Endothelial cell (in vitro differentiated cells): ENCODE measurements at places on chromosomes 11 and 22. TPM values are rescaled to one million over a fixed set of nuclear protein-coding genes. Genes with fewer than 3 reads are reported as not detected.
A peak's percentile ranks its signal among the peaks of the same experiment; 100 is the strongest.

The MS4A7 gene
- not detected for total RNA-seq

The LGALS12 gene
- total RNA-seq, result 0.67 TPM

The RNF121 gene
- total RNA-seq, result 37.3 TPM

The ZNF280B gene
- 6.8 TPM for total RNA-seq

The MAPK8IP2 gene
- 0.69 TPM for total RNA-seq

The SELENOM gene
- total RNA-seq, result 35.4 TPM

The BIK gene
- total RNA-seq, result 0.97 TPM

The DNAJB13 gene
- total RNA-seq, result 0.36 TPM

The PRRG4 gene
- total RNA-seq, result not detected

GRCh38 chr11:119187123-119187892 is 2.0 kb downstream of the NHERF4 start:
- peaks cover 2% of the 10 kb centered on the region for H3K4me1 ChIP-seq
- no peak overlapping the region for H3K4me3 ChIP-seq
- no peak for DNase-seq
- H3K36me3 ChIP-seq, result no peaks in the 10 kb centered on the region

DNA sequence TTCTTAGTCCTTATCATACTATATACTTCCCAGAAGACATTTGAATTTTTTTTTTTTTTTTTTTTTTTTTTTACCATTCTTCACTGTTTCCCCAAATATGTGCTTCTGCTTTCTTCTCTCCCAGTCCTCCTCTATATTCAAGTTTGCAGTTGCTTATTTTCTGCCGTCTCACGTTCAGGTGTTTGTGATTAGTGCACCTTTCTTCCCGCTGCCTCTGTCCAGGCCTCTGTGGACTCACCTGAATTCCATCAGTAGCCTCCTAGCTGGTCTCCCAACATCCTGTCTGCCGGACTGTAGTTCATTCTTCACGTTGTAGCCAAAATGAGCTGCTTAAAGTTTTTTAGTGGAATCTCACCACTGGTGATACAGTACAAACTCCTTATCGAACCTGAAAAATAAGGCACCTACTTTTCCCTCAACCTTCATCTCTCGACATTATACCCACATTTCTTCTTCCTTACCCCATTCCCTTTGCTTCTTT is 795 bp upstream of the MSANTD4 start:
- peaks cover 6% of the 10 kb centered on the region for H3K27me3 ChIP-seq
- H3K4me3 ChIP-seq, result peak overlapping the region; percentile 97
- H3K36me3 ChIP-seq, result no peaks in the 10 kb centered on the region
- H3K27ac ChIP-seq, result peak overlapping the region; percentile 84
- peaks cover 17% of the 10 kb centered on the region for H3K4me1 ChIP-seq

- H3K27me3 ChIP-seq, result peaks cover 9% of the 10 kb centered on the region
- no peaks in the 10 kb centered on the region for H3K36me3 ChIP-seq
- H3K27ac ChIP-seq, result no peak within 1 kb of the TSS
- no peak for DNase-seq
Measured at GRCh38 chr22:37282385-37282677, at the start of gene CYTH4. Gene CYTH4 (plus strand): TSS chr22:37282508. CDS start chr22:37282570, 62 bp downstream.

DNA sequence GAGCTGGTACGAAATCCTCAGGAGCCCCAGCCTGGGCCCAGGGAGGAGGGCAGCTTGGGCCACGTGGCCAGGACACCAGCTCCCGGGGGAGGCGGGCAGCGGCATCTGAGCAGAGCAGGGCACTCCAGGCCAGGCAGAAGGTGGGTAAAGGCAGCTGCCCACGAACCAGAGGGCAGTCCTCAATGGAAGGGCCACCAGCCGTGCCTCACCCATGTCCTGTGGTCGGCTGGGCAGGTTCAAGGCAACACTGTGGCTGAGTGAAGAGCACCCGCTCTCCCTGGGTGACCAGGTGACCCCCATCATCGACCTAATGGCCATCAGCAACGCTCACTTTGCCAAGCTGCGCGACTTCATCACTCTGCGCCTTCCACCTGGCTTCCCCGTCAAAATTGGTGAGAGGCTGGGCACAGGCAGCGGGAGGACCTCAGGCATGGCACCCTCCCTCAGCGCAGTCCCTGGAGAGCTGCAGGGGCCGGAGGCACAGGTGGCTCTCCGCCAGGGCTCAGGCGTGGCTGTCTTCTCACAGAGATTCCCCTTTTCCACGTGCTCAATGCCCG is 2.5 kb upstream of the SSH3 start:
- peaks cover 7% of the 10 kb centered on the region for H3K4me1 ChIP-seq
- H3K4me3 ChIP-seq, result no peak overlapping the region
- peaks cover 21% of the 10 kb centered on the region for H3K36me3 ChIP-seq
- no peak overlapping the region for H3K27ac ChIP-seq

DNA sequence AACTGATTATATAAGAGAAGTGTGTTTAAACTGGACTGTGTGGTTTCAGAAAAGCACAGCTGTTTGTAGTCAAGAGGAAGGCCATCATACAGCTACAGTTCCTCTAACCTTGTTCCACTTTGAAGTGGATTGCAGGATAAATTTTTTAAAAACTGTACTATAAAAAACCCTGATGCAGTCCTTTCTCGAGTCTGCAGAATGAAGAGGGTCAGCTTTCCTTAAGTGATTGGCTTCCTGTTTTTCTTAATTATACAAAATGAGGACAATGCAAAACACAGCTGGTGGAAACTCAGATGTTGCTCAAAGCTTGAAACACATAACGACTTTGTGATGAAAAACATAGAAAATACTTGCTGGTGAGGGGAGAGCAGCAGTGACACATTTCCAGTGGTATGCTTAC is 1060.5 kb downstream of the DLG2 start:
- no peak overlapping the region for H3K4me3 ChIP-seq
- H3K27ac ChIP-seq, result no peak overlapping the region
- no peak for DNase-seq
- no peaks in the 10 kb centered on the region for H3K36me3 ChIP-seq

DNA sequence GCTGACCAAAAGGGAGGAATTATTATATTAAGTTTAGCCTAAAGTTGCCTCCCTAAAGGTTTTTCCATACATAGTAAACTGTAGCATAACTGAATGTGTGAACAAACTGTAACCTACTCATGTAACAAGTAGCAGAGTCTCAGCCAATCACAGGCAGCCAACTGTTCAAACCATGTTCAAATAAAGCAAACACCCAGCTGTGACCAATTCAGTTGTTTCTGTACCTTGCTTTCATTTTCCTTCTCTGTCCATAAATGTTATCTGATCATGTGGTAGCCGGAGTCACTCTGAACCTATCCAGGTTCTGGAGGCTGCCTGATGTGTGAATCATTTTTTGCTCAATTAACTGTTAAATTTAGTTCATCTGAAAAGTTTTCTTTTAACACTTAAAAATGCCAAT is 373.5 kb downstream of the GUCY1A2 start:
- H3K4me1 ChIP-seq, result peaks cover 3% of the 10 kb centered on the region
- DNase-seq, result no peak
- no peaks in the 10 kb centered on the region for H3K36me3 ChIP-seq
- no peaks in the 10 kb centered on the region for H3K27me3 ChIP-seq
- no peak overlapping the region for H3K27ac ChIP-seq

DNA sequence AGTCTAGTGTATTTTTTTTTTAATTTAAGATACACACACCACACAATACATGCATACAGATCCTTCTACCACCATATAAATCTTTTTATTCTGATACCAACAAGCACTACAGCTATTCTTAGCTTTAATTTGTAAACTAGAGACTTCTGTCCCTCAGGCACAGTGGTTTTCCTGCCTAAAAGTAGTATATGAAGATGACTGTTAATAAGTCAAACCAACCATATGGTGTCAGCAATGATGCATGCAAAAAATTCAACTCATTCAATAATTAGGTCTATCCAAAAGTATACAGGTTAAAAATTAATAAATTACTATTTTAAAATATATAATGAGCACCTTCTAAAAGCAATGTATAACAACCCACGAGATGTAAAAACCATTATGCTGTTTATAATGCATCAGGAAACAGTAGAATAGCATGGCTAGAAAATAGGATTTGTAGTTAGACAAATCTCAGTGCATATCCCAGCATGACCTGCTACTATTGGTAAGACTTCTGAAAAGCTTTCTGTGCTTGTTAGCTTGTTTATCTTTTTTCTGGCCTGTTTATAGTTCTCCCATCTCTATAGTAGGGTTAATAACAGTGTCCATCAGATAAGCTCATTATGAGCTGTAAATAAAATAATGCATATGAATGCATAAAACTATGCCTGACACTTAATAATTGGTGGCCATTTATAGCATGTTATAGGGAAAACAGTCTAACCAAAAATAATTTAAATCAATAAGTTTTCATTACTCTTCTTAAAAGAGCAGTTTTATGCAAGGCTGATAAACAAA is 10.2 kb downstream of the RAB38 start:
- H3K27ac ChIP-seq, result no peak overlapping the region
- DNase-seq, result no peak
- H3K27me3 ChIP-seq, result no peaks in the 10 kb centered on the region
- no peaks in the 10 kb centered on the region for H3K36me3 ChIP-seq

DNA sequence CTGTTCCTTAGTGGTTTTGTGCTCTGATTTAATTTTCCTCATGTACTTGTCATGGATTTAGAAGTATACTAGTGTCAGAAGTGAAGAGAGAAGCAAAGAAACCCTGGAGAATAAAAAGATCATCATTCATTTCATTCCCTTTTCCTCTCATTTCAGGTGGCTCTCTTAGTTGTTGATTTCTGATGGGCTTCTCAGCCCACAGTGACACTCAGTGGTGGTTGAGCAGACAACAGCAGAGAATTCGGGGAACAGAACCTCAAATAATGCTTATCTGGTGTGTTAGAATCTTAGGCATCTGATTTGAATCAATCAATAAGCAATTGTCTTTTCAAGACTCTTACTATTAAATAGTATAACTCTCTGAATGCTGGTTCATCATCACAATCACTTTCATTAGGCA is 1289.4 kb downstream of the FAM181B start:
- no peak for DNase-seq
- no peaks in the 10 kb centered on the region for H3K4me1 ChIP-seq
- H3K4me3 ChIP-seq, result no peak overlapping the region
- no peaks in the 10 kb centered on the region for H3K27me3 ChIP-seq
- no peaks in the 10 kb centered on the region for H3K36me3 ChIP-seq
- H3K27ac ChIP-seq, result no peak overlapping the region

DNA sequence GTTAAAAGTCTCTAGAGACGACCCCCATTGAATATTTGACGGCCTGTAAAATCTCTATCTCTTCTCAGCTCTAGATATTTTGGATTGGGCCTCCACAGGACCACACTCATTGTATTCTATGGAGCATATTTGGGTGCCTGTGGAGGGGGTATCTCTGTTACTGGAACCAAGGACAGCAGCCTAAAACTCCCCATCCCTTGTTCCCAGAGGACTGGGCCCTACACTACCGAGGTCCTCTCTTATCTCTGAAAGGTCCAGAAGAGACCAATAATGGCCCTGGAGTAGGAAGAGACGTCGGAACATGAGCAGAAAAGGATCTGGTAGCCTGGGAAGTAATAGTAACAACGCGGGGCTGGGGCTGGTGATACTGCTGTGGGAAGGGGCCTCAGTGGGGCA is 542 bp downstream of the HPS4 start:
- no peak for DNase-seq
- peaks cover 34% of the 10 kb centered on the region for H3K4me1 ChIP-seq
- peak overlapping the region; percentile 93 for H3K27ac ChIP-seq
- H3K27me3 ChIP-seq, result peaks cover 3% of the 10 kb centered on the region
- peak overlapping the region; percentile 93 for H3K4me3 ChIP-seq

DNA sequence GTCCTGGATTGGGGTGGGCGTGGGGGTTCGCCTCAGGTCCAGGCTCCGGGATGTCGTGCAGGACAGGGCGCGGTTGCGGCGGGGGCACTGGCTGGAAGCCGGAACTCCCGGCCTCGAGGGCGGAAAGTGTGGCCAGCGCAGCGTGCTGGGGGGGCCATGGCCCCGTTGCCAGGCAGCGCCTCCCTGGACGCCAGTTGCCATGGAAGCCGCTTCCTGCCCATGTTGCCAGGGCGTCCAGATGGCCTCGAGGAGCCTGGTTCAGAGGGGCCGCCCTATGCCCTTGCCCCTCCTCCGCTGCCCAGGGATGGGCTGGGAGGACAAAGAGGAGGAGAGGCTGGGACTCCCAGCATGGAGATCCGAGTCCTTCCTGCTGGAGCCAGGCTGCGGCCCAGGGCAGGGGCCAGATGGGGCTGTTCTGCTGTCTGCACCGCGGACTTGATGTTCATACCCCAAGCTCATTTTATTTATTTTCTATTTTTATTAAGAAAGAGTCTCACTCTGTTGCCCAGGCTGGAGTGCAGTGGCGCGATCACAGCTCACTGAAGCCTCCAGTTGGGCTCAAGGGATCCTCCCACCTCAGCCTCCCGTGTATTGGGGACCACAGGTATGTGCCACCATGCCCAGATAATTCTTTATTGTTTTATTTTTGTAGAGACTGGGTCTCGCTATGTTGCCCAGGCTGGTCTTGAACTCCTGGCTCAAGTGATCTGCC is 4.6 kb upstream of the CCDC188 start:
- H3K27ac ChIP-seq, result no peak overlapping the region
- no peaks in the 10 kb centered on the region for H3K36me3 ChIP-seq
- H3K27me3 ChIP-seq, result peaks cover 8% of the 10 kb centered on the region
- H3K4me1 ChIP-seq, result no peaks in the 10 kb centered on the region

GRCh38 chr11:65426839-65427690 is 4.5 kb downstream of the NEAT1 start:
- peaks cover 65% of the 10 kb centered on the region for H3K4me1 ChIP-seq
- peaks cover 16% of the 10 kb centered on the region for H3K27me3 ChIP-seq
- H3K4me3 ChIP-seq, result peak overlapping the region; percentile 29
- H3K36me3 ChIP-seq, result peaks cover 4% of the 10 kb centered on the region
- no peak for DNase-seq

DNA sequence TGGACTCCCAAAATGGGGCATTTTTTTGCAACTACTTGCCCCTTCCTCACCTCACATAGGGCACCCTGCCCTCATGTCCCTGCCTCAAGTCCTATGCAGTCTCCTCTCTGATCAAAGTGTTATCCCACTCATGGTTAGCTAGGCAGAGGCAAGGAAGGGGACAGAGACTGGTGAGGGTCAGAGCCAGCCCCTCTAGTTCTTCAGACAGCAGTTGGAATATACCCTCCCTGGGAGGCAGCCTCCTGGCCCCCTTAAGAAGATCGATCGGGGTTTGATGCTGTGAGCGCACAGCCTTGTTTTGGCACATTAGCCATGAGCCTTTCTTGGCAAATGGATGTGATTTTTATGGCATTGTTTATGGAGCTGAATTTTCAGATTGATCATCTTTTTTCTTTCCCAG is 436.9 kb downstream of the BUD13 start:
- no peaks in the 10 kb centered on the region for H3K27me3 ChIP-seq
- no peaks in the 10 kb centered on the region for H3K4me1 ChIP-seq
- no peak for DNase-seq
- H3K4me3 ChIP-seq, result no peak overlapping the region

- no peaks in the 10 kb centered on the region for H3K4me1 ChIP-seq
- H3K4me3 ChIP-seq, result no peak overlapping the region
- no peak overlapping the region for H3K27ac ChIP-seq
- no peak for DNase-seq
- H3K36me3 ChIP-seq, result no peaks in the 10 kb centered on the region
- no peaks in the 10 kb centered on the region for H3K27me3 ChIP-seq
Measured at GRCh38 chr11:47078751-47079521, 97.7 kb downstream of the ARFGAP2 start.
